ENCODE measurements at places on chromosomes 5 and 9. TPM values are rescaled to one million over a fixed set of nuclear protein-coding genes. Genes with fewer than 3 reads are reported as not detected.

IFNA2 gene
- not detected for total RNA-seq

IL7R gene
- 0.65 TPM for total RNA-seq

PRSS3 gene
- not detected for total RNA-seq

GABRA6 gene
- total RNA-seq = not detected

CCDC112 gene
- 5.1 TPM for total RNA-seq

HINT1 gene
- total RNA-seq = 200 TPM

NEUROG1 gene
- total RNA-seq = not detected

CNOT8 gene
- 26.3 TPM for total RNA-seq

ENTPD8 gene
- not detected for total RNA-seq

TRIM52 gene
- 9.2 TPM for total RNA-seq

PDZD2 gene
- total RNA-seq = 59.4 TPM

OBP2B gene
- total RNA-seq = not detected

ECM2 gene
- 8.5 TPM for total RNA-seq

SLC4A9 gene
- total RNA-seq = not detected

FGF1 gene
- total RNA-seq = 57.0 TPM

PHF2 gene
- 28.7 TPM for total RNA-seq

C1QTNF2 gene
- 1.5 TPM for total RNA-seq

CARTPT gene
- total RNA-seq = not detected

CACFD1 gene
- total RNA-seq = 13.9 TPM

SLC6A19 gene
- not detected for total RNA-seq

PCDHB2 gene
- 1.7 TPM for total RNA-seq

ST8SIA4 gene
- total RNA-seq = 3.4 TPM

DEPDC1B gene
- total RNA-seq = 0.22 TPM

GZMA gene
- 1.7 TPM for total RNA-seq

SHC3 gene
- total RNA-seq = 1.1 TPM

FIBCD1 gene
- 0.57 TPM for total RNA-seq

ESM1 gene
- 0.19 TPM for total RNA-seq

ANKRD55 gene
- not detected for total RNA-seq

PDE8B gene
- 1.0 TPM for total RNA-seq

CARD9 gene
- 1.4 TPM for total RNA-seq

ZNF79 gene
- total RNA-seq = 6.1 TPM

TBC1D2 gene
- 2.3 TPM for total RNA-seq

OR1J4 gene
- total RNA-seq = not detected

TLX3 gene
- total RNA-seq = not detected

MEIKIN gene
- not detected for total RNA-seq

ARSI gene
- 0.65 TPM for total RNA-seq

SGCD gene
- total RNA-seq = 75.2 TPM

MARCOL gene
- not detected for total RNA-seq

INSL6 gene
- total RNA-seq = not detected

PTCH1 gene
- total RNA-seq = 10.4 TPM

PAX5 gene
- total RNA-seq = not detected

C6 gene
- 73.3 TPM for total RNA-seq

ALDOB gene
- total RNA-seq = 0.43 TPM

SLCO6A1 gene
- total RNA-seq = not detected

GLRX gene
- 111 TPM for total RNA-seq

PLAC8L1 gene
- not detected for total RNA-seq

ISCA1 gene
- 66.5 TPM for total RNA-seq

PCDHGA6 gene
- total RNA-seq = 6.0 TPM

SPATA31C1 gene
- total RNA-seq = not detected

CDC20B gene
- not detected for total RNA-seq

STPG3 gene
- total RNA-seq = 1.4 TPM
